Stimulated activated CD8-positive, alpha-beta memory T cell treated with anti-CD3 and anti-CD28 coated beads, Interleukin-4, amount 100 ng/mL, for 1 hour (primary cell): ENCODE measurements at places on chromosomes 4 and X.

DNA sequence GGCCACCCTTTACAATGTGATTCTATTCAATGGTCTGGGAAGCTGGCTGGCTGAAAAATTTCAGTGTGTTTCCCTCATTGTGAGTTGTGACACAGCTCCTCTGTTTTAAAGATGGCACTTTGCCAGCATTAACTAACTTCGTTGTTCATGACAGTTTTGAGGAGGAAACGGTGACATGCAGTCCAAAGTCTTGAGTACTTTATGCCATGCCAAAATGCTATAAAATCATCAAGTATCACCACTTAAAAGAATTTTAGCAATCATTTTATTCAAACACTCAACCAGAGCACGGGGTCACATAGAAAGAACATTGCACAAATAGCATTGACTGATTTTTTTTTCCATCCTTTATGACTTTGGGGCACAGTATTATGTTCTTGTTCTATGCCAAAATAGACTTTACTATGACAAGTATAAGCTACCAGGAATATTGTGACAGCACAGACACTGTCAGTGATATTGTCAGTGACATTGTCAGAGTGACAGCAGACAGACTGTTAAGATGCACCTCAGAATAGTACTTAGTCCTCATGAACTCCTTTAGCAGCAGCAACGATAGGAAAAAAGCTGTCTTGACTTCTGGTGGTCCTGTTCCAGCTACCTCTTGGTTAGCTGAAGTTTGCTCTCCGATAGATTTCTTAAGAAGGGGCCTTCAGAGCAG lies 46.7 kb downstream of the CXCL13 start:
- DNase-seq: no peak

GRCh38 chr4:3177905-3178304 lies 71.1 kb upstream of the MSANTD1 start:
- no peak for DNase-seq

DNA sequence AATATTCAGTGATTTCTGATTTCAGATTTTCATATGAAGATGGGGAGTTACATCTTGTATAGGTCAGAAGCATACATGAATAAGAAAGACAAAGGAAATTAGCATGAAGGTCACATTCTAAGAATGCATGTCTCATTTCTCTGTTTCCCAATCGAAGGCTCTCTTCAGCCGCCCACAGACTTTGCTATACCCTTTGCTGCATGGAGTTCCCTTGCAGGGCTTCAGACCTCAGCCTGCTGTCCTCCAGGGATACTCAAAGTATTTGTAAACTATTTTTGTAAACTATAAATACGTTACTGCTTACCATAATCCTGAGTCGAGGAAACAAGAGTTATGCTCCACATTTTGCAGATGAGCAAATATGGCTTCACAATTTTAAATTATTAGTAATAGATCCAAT lies 738.4 kb downstream of the PCDH18 start:
- no peak for DNase-seq

GRCh38 chr4:19944251-19944650 lies 307.5 kb upstream of the SLIT2 start:
- DNase-seq: no peak

- DNase-seq: no peak
Measured at GRCh38 chr4:118814058-118814457, 21.9 kb downstream of the SEC24D start.

- no peak for DNase-seq
Measured at GRCh38 chr4:146915132-146915531, 30.5 kb downstream of the TTC29 start.

- DNase-seq: no peak
Measured at GRCh38 chr4:25926462-25926861, 12.4 kb downstream of the SMIM20 start.

GRCh38 chrX:85419293-85419692 lies 39.8 kb upstream of the POF1B start:
- no peak for DNase-seq

DNA sequence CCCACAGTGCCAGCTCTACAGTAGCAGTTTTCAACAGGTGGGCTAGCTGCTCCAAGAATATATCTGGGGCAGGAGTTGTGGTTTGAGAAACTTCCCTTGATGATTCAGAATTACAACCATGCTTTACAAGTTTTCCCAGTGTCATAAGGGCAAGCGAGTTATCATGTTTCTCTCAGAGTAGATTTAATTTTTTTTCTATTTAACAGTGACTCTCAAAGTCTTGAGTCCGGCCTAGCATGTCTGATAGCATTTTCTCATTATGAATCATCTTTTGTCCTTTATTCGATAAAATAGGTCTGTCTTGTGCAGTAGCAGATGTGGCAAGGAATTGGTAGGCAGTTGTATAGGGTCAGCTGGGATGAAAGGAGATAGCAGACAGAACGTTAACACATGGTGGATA lies 62.2 kb upstream of the SPANXD start:
- no peak for DNase-seq

GRCh38 chr4:139619644-139620043 lies 46.0 kb upstream of the MGST2 start:
- DNase-seq: no peak

- DNase-seq: no peak
Measured at GRCh38 chr4:135777361-135777760, 1575.8 kb upstream of the PABPC4L start.

DNA sequence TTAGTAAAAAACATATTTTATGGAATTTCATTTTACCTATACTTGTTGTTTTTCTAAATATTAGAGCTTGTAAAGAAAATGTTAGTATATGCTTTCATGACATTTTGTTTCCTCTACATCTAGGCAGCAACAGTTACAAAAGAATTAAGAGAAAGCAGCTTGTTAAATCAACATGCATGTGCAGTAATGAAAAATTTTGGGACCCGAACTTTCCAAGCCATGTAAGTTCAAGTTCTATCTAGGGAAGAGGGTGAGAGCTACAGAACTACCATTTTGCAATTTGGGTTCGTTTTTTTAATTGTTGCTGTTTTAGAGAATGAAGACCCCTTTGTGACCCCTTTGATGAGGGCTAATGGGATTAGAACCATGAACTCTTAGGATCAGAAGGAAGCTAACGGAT lies 7.2 kb downstream of the AFP start:
- DNase-seq: no peak

GRCh38 chrX:79182616-79183015 lies 38.1 kb downstream of the GPR174 start:
- no peak for DNase-seq
